NCI-H2171 treated with DMSO at 0.1 percent for 48 hours (cell line): ENCODE measurements at places on chromosomes 16 and 17.

DNA sequence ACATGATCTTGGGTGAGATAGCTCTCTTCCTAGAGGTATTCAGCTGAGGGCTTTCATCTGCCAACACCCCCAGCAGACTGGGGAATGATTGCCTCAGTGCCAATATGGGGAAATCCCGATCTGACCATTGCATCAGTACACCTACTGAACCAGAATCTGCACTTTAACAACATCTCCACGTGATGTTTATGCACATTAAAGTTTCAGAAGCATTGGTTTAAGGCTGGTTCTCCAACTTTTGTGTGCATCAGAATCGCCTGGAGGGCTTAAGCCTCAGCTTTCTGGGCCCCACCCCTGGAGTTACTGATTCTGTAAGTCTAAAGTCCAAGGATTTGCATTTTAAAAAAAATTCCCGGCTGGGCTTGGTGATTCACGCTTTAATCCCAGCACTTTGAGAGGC is 123.6 kb upstream of the MED13 start:
- no peak for DNase-seq

DNA sequence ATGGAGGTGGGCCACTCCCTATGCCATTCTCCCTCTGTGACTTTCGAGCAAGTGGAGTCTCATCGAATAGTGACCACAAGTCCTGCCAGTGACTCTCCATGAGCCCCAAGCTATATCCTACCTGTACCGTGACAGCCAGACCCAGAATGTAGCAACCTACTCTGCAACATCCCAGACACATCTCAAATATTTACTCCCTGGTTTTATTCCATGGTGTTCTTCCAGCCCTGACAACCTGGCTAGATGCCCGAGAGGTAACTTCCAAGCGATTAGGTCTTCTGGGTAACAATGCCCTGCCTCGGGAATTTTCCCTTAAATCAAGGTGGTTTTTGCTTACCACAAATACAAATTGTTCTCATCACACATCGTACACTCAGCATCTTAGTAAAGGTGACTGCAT is 211.7 kb downstream of the ZFHX3 start:
- DNase-seq, result no peak

DNA sequence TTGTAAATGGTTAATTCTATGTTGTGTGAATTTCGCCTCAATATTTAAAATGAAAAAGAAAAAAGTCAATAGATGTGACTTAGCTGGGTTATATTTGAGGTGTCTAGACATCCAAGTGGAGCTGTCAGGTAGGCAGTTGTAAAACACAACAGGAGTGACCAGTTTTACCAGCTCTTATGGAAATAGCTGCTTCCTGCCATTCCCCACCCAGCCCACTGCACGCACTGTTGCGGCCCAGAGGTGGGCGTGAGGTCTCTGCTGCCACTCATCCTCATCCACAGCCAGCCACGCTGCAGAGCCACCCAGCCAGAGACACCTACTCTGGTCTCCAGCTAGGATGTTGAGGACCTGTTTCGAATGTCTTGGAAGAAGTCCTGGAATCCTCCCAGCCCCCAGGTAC is 3.4 kb upstream of the CARD14 start:
- DNase-seq, result no peak

GRCh38 chr17:17440938-17441675 is 35.7 kb upstream of the MED9 start:
- no peak for DNase-seq

DNA sequence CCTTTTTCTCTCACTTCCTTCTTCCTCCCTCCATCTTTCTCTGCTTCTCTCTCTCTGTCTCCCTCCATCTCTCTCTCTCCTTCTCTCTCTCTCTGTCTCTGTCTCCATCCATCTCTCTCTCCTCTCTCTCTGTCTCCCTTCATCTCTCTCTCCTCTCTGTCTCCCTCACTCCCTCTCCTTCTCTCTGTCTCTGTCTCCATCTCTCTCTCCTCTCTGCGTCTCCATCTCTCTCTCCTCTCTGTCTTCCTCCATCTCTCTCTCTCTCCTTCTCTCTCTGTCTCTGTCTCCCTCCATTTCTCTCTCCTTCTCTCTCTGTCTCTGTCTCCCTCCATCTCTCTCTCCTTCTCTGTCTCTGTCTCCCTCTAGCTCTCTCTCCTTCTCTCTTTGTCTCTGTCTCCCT is 194.1 kb downstream of the GSG1L start:
- DNase-seq, result no peak

DNA sequence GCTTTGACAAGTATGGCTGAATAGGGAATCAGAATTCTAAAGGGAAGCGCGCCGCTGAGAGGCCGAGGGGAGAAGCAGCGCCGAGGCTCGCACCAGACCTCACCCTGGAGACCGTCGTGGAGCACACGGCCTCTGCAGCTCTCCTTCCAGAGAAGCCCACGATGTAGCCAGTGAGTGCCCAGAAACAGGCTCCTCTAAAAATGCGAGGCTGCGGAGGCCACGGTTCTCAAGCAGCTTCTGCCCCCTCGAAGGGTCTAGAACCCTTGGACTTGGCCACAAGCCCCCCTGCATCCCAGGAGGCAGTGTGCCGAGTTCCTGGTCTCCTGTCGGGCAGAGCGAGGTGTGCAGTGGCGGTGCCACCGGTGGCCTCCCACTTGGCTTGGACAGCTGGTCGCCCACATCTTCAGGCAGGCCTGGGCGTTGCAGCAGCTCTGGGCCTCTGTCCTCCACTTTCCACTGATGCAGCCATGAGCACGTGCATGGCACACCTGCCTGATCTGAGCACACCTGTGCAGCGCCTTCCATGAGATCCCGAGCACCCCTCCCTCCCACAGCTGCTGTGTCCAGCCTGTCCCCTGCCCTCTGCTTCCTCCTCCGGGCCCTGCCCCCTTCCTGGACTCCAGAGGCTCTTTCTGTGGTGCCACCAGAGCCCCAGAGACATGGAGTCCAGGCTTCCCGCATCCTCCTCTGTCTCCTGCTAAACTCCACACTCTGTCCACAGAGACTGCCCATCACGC is 18.9 kb upstream of the WDR45B start:
- no peak for DNase-seq

GRCh38 chr16:12096157-12096777 is 119.7 kb downstream of the SNX29 start:
- peak; percentile 72 for DNase-seq
